Hematopoietic multipotent progenitor cell treated with erythropoietin and hydrocortisone succinate and interleukin-3 and kit ligand, for 4 days (in vitro differentiated cells): ENCODE measurements at places on chromosomes 11 and 22.
A peak's percentile ranks its signal among the peaks of the same experiment; 100 is the strongest.

DNA sequence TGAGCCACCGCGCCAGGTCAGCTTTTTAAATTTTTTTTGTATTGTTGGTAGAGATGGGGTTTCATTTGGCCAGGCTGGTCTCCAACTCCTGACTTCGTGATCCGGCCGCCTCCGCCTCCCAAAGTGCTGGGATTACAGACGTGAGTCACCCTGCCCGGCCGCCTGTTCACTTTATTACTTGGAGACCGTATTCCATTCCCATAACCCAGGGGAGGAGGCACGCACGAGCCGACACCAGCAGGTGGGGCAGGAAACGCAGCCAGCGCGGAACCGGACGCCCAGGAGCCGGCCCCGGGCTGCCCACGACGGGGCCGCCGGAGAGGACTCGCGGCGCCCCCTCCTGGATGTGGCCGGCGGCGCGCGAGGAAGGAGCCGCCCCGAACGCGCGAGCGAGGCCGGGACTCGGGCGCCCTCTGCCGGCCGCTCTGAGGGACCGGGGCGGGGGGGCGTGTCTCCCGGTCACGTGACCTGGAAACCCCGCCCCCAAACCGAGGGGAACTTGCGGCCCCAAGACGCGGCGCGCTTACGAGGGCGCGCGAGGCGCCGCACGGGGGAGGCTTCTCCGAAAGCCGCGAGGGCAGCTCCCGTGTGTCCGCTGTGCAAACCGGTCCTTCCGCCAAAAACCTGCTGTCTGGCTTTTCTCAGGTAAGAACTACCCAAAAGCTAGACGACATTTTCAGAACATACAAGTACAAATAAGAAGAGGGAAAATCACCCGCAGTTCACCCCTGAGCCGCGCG, 11.6 kb upstream of the RNH1 start:
- peak; percentile 95 for DNase-seq

GRCh38 chr22:24370401-24370800, 57.0 kb upstream of the ADORA2A start:
- no peak for DNase-seq

GRCh38 chr11:2860636-2861035, 24.9 kb downstream of the CDKN1C start:
- peak; percentile 29 for DNase-seq

- no peak for DNase-seq
These were observed 43.2 kb downstream of the SLC1A2 start for GRCh38 chr11:35376118-35376510.

DNA sequence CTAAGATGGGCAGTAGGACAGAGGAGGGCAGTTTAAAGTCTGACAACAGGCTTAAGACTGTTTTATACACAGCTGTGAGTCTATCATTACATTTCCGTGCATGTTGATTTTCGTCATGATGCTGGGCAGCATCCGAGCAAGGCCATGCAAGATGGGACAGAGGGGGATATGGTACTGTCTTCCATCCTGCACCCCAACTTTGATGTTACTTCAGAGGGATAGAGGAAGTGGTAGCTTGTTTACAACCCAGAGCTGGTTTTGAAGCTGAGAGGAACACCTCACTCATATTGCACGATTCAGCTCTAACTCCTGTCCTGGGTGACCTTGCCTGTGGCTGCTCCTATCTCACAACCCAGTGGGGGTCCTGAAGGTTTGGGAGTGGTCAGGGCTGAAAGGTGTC, 3.0 kb upstream of the SORL1 start:
- no peak for DNase-seq

DNA sequence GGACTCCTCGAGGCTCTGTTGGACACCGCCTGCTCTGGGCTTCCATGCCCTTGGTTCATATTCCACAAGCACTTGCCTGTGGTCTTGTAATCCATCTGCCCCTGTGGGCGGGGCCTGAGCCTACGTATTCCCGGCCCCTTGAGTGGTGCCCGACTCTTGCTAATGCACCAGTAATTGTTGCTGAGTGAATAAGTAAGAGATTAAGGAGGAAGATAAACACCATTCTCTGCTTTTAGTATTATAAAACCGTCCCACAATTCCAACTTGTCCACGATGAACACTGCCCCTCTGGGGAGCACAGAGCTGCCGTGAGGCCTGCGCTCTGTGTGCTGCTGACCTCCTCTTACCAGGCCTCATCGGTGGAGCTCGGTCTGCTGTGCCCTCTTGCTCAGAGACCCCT, 50.3 kb downstream of the MICAL2 start:
- no peak for DNase-seq

GRCh38 chr22:31346255-31346732, at the start of gene PATZ1:
Gene PATZ1, minus strand, starts transcription at chr22:31346346. Its CDS starts 744 bp downstream, at chr22:31345602.
- peak; percentile 96 for DNase-seq

- no peak for DNase-seq
These were observed 15.3 kb upstream of the CWF19L2 start for GRCh38 chr11:107472966-107473365.

DNA sequence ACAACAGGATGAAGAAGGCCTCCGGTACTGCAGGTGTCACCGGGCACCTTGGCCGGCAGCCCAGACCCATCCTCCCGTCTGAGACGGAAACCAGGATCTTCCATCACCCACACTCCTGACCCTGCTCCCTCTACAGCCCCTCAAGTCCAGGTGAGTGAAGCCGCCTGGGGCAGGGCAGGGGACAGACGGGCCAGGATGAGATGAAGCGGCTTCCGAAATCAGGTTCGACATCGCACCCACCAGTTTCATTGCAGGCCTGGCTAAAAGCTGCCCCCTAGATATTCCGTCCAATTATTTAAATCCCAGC, 639.1 kb downstream of the TBC1D22A start:
- DNase-seq = no peak

- DNase-seq = no peak
These were observed 69.9 kb downstream of the BUD13 start for GRCh38 chr11:116702772-116703385.

GRCh38 chr11:10080138-10080537, 213.9 kb downstream of the SBF2 start:
- DNase-seq = no peak

- no peak for DNase-seq
These were observed 101.8 kb downstream of the BCR start for GRCh38 chr22:23282089-23282501.

DNA sequence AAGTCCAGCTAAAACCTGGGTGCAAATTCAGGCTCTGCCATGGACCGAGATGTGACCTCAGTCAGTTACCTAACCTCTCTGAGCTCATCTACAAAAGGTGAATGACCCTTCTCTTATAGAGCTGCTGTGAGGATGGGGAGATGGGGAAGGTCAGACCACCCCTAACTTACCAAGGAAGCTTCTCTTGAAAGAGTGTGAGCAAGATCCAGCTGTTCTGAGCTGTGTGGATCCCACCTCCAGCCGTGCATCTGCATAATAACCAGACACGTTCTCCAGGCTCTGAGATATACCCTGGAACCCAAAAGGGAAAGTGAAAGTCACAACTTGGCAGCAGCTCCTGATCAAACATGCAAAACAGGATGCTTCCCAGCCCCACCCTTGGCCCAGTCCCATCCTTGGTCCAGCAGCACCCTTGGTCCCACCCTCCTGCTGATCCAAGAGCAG, at the start of gene APOL3:
Gene APOL3, minus strand, starts transcription at position 257 of the 444 bp plus-strand sequence. CDS start 11,700 bp downstream, outside the sequence.
- DNase-seq = peak; percentile 52
